ENCODE measurements at places on chromosomes 11 and 22.

- DNase-seq: no peak
These were observed 9.9 kb upstream of the APOBEC3A start for GRCh38 chr22:38947321-38948140.

GRCh38 chr11:61108847-61109585 lies 6.7 kb downstream of the CD5 start:
- no peak for DNase-seq

- peak; percentile 19 for DNase-seq
These were observed 98.4 kb downstream of the ZNF280B start for GRCh38 chr22:22410121-22410520.

GRCh38 chr11:83744620-83745192 lies 458.5 kb upstream of the CCDC90B start:
- no peak for DNase-seq

GRCh38 chr11:7536100-7536499 lies 22.3 kb downstream of the PPFIBP2 start:
- DNase-seq: no peak

DNA sequence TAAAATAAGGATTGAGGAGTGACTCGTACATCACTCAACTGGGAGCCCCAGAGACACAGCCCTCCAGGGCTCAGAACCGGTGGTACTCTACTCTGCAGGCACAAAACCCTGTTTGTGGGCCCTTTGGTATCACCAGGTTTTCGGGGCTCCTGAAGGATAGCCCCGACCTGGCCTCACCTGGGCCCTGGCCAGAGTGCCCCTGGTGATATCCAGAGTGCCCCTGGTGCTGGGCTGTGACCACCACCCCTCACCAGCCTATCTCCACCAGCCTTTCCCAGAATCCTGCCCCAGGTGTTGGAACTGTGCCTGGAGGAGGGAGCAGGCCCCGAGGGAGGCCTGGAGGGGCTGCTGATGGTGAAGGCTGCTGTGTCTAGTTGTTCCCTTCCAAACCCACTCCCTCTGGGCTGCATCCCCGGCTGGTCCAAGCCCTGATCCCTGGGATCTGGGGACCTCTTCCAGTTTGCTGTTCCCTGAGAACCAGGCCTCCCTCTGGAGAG lies 2.2 kb upstream of the GGT5 start:
- no peak for DNase-seq

DNA sequence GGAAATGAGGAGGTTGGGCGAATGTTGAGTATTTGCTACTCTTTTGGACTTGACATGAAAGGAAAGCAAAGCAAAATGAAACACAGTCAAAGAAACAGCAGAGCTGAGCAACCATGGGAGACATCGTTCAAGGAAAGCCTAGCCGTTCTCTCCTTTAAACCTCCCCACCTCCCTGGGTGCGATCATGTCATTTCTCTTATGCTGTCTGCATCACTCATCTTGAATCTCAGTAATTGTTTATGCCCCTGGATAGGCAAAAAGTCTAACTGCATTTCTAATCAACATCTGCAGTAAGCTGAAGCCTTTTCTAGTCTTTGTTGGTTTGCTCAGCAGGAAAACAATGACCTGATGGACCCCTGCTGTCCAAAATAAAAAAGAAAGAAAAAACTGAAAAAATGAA lies 107.0 kb downstream of the MSANTD4 start:
- no peak for DNase-seq

GRCh38 chr11:70000228-70000627 lies 77.9 kb upstream of the ANO1 start:
- DNase-seq: no peak

GRCh38 chr11:119921571-119921970 lies 192.6 kb upstream of the NECTIN1 start:
- no peak for DNase-seq

GRCh38 chr11:64529559-64530520 lies 61.2 kb upstream of the SLC22A12 start:
- DNase-seq: no peak

DNA sequence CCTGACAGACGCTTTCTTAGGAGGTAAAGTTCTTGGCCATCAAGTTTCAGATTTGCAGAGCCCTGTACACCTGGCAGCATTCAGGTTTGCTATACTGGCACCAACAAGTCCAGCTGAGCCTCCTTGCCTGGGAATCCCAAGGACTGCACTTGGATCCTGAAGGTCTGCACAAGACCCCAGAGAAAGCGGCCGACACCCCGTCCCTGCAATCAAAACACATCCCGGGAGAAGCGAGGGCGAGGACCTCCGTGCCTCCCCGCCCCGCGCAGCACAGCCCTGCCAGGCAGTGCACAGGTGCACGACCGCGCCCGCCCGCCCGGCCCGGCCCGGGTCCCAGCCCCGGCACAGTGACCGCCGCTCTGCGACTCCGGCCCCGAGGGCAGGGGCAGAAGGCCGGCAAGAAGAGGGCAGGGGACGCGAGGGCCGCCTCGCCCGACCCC lies 559 bp downstream of the MRTFA start:
- DNase-seq: no peak

- no peak for DNase-seq
These were observed 9.1 kb downstream of the DCHS1 start for GRCh38 chr11:6646576-6646917.

GRCh38 chr11:65065851-65066250 lies 7.5 kb upstream of the NAALADL1 start:
- no peak for DNase-seq

- DNase-seq: no peak
These were observed 233.9 kb downstream of the FAT3 start for GRCh38 chr11:92458486-92458885.

GRCh38 chr22:18996376-18996900 lies 60.3 kb upstream of the PRODH start:
- no peak for DNase-seq

DNA sequence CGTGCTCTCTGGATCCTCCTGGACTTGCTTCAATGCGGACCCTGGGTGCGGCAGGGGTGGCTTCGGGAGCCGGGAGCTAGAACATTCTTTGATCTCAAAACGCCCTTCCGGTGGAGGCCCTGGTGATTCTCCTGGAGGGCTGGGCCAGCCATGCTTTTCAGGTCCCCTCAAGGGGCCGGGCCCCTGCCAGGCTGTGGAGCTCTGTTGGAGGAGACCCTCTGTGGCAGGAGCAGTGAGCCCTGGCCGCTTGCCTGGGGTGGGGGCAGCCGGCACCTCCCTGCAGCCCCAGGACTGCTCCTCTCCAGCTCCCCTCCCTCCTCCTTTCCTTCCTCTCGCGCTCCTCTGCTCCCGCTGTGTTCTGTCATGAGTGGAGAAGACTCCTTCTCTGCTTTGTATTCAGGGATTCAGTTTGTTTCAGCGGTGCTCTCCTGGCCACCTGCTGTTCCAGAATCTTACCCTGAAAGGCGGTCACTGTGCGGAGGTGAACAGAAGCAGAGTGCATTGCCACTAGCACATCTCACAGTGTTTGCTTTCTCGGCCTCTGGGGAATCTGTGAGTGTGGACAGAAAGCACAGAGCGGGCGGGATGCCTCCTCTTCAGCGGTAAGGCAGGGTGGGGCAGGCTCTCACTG lies 289.1 kb downstream of the TBC1D22A start:
- DNase-seq: no peak

DNA sequence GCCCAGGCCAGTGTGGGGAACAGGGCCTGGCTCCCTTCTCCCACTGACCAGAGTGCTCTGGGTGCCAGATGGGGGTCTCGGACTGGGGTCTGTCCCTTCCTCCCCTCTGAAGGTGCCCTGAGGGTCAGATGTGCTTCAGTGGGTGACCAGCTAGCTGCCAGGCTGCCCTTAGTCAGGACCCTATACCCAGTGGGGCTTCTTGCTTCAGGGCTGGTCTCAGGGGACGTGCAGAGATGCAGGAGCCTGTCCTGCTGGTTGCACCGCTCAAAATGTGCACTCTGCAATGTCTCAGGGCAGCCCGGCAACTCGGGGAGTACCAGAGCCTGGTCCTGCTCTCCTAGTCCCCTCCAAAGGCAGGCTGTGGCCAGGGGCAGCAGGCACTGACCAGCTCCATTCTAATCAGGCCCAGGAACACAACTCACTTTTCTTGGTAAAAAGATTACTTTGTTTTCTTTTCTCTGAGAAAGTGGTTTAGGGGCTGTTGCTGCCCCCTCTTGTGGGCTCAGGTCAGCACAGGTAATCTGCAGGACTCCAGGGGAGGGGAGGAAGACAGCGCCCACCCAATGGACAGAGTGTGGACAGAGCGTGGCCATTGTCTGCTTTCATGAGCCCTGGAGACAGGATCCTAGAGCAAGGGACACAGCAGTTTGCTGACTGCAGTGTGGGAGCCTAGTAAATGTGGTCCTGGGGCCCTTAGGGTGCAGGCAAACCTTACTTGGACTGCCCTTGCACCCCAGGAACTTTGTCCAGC lies 80.9 kb downstream of the MED15 start:
- no peak for DNase-seq

GRCh38 chr11:57131080-57131790 lies 50.5 kb upstream of the LRRC55 start:
- DNase-seq: no peak

- DNase-seq: no peak
These were observed 233.6 kb downstream of the FAM76B start for GRCh38 chr11:95556011-95556341.

DNA sequence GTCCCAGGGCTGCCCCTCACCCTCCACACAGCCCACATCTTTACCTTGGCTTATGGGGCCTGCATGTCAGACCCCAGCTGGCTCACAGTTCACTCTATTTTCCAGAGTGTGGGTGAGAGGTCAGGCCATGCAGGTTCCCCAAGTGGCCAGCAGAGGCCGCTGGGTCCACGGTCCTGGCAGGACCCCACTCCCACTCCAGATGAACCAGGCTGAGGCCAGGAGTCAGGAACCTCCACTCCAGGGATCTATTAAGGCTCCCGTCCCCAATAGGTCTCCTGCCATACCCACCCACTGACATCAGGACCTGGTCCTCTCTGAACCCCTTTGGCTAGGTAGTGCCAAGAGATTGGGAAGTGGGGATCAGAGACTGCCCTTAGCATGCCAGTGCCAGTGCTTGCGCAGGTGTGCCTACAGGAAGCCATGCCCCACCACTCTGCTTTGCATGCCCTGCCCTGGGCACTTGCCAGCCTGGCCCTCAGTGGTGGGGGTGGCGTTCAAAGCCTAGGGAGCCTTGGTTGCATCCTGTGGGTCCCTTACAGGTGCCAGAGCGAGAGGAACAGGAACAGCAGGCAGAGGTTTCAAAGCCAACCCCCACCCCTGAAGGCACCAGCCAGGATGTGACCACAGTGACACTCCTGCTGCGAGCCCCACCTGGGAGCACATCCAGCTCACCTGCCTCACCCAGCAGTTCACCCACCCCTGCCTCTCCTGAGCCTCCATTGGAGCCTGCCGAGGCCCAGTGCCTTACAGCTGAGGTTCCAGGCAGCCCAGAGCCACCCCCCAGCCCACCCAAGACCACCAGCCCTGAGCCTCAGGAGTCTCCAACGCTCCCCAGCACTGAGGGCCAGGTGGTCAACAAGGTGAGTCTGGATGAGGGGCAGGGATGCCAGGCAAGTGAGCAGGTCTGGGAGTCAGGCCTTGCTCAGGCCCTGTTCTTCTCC lies 8.3 kb downstream of the SMTN start:
- no peak for DNase-seq

DNA sequence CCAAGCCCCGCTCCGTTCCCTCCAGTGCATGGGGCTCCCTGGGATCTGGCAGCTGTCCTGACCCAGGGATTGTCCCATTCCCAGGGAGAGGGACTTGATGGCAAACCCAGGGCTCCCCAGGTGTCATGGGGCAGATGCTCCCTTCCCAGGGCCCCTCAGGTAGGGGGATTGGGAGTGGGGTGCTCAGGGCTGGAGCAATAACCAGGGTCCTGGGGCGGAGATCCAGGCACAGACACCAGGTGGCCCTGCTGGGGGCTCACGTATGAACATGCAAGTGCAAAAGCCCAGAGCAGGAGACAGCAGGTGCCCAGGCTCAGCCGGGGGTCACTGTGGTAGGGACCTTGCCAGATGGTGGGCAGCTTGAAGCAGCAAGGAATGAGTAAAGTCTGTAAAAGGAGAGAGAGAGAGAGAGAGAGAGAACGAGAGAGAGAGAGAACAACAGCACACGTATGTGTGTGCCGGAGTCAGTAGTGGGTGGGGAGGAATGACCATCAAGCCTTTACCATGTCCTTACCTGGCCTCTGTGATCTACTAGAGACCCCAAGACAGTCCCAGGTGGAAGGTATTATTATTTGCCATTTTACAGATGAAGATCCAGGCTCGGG lies 19.3 kb upstream of the MPPED1 start:
- DNase-seq: no peak

GRCh38 chr11:115126515-115127208 lies 377.6 kb downstream of the CADM1 start:
- no peak for DNase-seq

- no peak for DNase-seq
These were observed 676.9 kb downstream of the BRD1 start for GRCh38 chr22:49150801-49151221.

DNA sequence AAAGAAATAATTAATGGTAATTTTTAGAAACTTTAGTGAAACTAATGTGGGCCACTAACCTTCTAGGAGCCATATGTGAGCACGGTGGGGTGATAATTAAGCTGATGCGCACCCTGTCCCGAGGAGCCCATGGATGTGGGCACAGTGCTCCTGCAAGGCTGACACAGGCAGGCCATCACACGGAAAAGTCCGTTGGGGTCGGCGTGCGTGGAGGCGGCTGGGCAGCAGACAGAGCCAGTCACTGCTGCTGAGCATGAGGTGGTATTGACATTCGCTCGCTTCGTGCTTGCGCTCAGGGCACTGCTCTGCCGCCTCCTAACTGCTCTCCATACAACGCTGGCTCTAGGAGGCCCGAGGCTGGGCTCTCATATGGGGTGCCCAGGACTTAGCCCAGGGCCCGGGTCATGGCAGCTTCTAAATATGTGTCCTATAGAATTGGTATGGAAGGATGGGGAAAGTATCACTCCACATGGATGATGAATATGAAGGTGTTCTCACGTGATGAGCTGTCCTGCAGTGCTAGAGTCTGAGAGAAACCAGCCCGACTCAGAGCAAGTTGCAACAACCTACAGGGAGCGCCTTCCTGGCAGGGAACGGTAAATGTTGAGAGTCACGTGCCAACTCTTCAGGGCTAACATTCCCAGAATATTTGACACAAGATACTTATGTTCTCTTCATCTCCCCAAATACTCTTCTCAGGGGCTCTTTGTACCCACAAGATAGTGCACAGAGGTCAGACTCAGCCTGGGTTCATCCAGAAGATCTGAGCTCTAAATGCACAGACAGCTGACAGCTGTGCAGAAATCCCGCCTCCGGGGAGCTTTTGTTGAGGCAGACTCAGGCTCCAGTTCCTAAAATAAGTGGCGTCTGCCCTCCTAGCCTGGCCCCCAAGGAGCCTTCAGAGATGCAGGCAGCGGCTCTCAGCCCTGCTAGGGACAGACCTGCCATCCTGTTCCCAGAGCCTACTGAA lies 50.6 kb upstream of the ARFGAP3 start:
- no peak for DNase-seq

- DNase-seq: no peak
These were observed 24.1 kb downstream of the GRAMD1B start for GRCh38 chr11:123454060-123454651.

- DNase-seq: no peak
These were observed 196.4 kb upstream of the PITPNB start for GRCh38 chr22:28115426-28115825.

GRCh38 chr22:36659762-36660509 lies 43.6 kb downstream of the CACNG2 start:
- peak; percentile 47 for DNase-seq

All from DMS 273 treated with DMSO at 0.1 percent for 48 hours (cell line).